ENCODE measurements at places on chromosomes 11 and 22.

DNA sequence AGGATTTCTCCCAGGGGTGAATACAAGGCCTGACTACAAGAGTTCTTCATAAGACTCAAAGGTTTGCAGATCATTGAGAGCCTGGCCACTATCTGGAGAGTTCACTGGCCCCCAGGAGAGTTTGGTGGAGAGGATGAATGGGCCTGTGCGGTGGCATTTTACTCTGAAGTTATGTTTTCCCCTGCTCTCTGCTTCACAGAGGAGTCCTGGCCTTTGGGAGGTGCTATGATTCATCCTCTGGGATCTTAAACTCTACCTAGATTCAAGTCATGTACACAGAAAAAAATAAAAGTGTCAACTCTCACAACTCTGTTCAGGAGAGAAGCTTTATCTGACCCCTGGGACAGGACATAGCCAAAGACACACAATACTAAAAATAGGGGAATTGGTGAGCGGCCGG, 159.1 kb upstream of the CARD18 start:
- H3K27ac ChIP-seq: no peak overlapping the region
- no peak overlapping the region for H3K4me3 ChIP-seq
- no peak for DNase-seq
- H3K36me3 ChIP-seq: no peaks in the 10 kb centered on the region
- H3K27me3 ChIP-seq: no peaks in the 10 kb centered on the region

DNA sequence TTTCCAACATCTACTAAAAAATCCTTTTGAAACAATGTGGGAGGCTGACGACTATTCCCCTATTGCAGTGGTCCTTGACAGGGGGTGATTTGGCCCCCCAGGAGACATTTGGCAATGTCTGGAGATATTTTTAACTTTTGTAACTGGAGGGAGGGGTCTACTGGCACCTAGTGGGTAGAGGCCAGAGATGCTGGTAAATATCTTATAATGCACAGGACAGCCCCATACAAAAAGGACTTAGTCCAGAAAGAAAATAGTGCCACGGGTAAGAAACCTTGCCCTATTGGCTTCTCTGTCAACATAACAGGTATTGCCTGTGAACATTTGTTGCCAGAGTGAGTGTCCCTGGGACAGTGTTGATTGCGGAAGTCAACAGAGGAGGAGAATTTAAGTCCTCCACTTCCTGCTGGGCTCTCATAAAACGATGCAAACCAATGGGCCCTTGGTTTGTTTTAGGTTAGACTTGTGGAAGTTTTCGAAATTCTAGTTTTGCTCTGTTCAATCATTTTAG, 101.6 kb downstream of the MAML2 start:
- peaks cover 11% of the 10 kb centered on the region for H3K4me1 ChIP-seq
- DNase-seq: no peak
- no peak overlapping the region for H3K27ac ChIP-seq

- no peak overlapping the region for H3K4me3 ChIP-seq
- H3K4me1 ChIP-seq: no peaks in the 10 kb centered on the region
- no peaks in the 10 kb centered on the region for H3K27me3 ChIP-seq
- H3K27ac ChIP-seq: no peak overlapping the region
- peaks cover 9% of the 10 kb centered on the region for H3K36me3 ChIP-seq
- DNase-seq: no peak
Observed at GRCh38 chr11:7642747-7643146, 30.6 kb downstream of the CYB5R2 start.

DNA sequence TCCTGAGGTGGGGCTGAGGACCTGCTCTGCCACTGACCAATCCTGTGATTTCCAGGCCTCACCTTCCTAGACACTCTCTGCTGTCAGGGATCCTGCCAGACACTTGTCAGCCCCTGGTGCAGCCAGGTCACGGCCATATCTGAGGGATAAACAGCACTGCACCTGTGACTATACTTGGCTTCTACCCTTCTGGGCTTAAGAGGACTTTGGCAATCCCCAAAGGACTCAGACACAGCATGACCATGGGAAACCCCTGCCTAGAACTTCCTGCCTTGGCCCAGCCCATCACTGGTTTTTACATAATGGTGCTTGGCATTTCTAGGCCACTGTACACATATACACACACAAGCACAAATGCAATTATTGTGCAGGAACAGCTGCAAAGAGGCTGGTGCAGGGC, 11.6 kb upstream of the OLFML1 start:
- H3K4me3 ChIP-seq: no peak overlapping the region
- no peaks in the 10 kb centered on the region for H3K36me3 ChIP-seq
- H3K27ac ChIP-seq: no peak overlapping the region
- H3K4me1 ChIP-seq: no peaks in the 10 kb centered on the region

- H3K4me1 ChIP-seq: peaks cover 3% of the 10 kb centered on the region
- no peaks in the 10 kb centered on the region for H3K36me3 ChIP-seq
- no peak for DNase-seq
- no peak overlapping the region for H3K4me3 ChIP-seq
- peak overlapping the region; percentile 12 for H3K27ac ChIP-seq
Observed at GRCh38 chr11:60367009-60367408, 11.3 kb upstream of the MS4A7 start.

DNA sequence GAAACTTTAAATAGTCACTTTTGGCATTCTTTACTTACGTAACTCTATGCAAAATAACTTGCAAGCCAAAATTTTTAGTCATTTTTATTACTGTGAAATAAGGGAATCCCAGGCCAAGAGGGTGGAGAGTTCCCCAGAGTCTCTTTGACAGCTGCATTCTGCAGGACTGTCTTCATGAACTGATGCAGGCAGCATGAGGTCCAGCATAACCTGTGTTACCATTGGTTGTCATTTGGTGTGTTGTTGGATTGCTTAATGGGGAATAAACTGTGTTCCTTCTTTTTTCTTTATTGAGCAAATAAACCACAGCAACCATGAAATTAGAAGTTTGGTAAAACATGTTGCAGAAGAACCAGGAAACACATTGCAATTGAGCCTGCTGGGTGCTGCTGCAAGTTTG, 24.6 kb downstream of the MMP27 start:
- no peak overlapping the region for H3K27ac ChIP-seq
- no peak overlapping the region for H3K4me3 ChIP-seq
- no peaks in the 10 kb centered on the region for H3K4me1 ChIP-seq
- no peaks in the 10 kb centered on the region for H3K36me3 ChIP-seq

DNA sequence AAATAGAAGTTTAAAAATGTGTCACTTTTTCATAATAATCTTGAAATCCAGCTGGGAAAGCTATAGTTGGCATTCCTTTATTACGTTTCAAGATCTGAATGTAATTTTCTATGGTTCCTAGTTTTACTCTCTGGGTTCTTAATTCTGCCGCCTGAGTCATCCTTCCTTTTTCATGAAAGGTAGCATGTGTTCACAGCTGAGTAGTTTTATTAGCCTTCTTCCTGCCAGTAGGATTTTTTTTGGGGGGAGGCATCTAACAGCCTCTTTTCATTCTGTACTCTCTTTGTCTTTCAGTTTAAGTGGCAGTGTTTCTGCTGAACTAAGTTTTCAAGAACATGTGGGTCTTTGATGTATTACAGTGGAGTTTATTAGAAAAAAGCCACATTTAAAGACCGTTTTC, 36.5 kb downstream of the OR2AG2 start:
- peak overlapping the region; percentile 24 for H3K27ac ChIP-seq
- peaks cover 24% of the 10 kb centered on the region for H3K4me1 ChIP-seq
- no peak overlapping the region for H3K4me3 ChIP-seq
- no peak for DNase-seq
- H3K36me3 ChIP-seq: peaks cover 38% of the 10 kb centered on the region

DNA sequence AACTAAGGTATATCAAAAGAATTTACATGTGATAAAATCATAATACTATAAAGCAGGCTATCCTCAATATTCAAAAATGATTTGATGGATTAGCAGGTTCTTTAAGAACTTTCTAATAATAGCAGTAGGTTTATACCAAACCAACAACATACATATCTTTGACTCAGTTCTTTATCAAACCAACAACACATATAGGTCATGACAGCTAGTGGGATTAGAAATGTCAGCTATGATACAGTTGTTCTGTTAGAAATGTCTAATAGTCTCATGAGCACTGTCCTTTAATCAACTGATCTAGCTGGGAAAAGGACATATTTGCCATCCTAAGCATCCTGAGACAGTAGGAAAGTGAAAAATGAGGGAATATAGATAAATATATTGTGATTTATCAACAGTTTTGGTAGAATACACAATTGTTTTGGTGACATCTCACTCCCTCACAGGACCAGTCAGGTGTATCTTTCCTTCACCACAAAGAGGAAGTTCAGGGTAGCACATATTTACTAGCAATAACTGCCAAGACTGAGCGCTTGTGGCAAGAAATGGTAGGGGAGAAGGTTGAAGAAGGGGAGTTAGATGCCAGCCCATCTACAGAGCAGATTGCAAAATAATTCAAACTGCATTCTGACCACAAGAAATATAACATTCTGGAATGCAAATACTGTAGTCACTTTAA, 90.8 kb upstream of the APOA1 start:
- peak overlapping the region; percentile 95 for H3K27ac ChIP-seq
- no peaks in the 10 kb centered on the region for H3K27me3 ChIP-seq
- peaks cover 3% of the 10 kb centered on the region for H3K36me3 ChIP-seq
- no peak for DNase-seq

DNA sequence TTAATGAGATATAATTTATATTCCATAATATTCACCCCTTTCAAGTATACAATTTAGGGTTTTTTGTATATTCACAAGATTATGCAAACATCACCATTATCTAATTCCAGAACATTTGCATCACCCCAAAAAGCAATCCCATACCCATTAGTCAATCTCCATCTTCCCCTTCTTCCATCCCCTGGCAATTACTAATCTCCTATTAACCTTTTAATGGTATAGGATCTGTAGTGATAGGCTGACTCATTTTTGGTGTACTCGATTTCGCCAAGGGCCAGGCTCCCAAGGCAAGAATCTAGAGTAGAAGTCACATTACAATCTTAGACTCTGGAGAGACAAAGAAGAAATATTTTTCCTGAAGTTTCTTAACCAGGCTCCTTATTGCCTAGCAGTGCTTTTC, 113.4 kb downstream of the GAB2 start:
- H3K27me3 ChIP-seq: no peaks in the 10 kb centered on the region
- no peak for DNase-seq
- H3K27ac ChIP-seq: no peak overlapping the region
- no peaks in the 10 kb centered on the region for H3K36me3 ChIP-seq
- H3K4me1 ChIP-seq: no peaks in the 10 kb centered on the region

- no peaks in the 10 kb centered on the region for H3K36me3 ChIP-seq
- H3K27ac ChIP-seq: no peak overlapping the region
- no peak overlapping the region for H3K4me3 ChIP-seq
- no peaks in the 10 kb centered on the region for H3K27me3 ChIP-seq
Observed at GRCh38 chr11:16982809-16983208, 31.4 kb downstream of the PLEKHA7 start.

DNA sequence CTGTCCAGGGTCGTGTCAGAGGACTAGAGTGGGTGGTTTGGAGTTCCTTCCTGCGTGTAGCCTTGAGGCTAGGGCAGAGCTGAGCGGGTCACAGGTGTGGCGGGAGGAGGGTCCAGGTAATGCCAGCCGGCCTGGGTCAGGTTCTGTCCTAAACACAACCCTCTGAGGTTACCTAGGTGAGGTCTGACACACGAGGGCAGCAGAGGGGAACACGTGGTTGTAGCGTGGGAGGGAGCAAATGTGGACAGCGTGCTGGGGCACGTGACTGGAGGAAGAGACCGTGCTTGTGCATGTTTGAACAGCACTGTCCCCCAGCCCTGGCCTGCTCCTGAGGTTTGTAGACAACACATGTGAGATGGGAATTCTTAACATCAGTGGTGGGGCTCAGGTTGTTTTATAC, 13.1 kb downstream of the MOV10L1 start:
- no peak for DNase-seq
- peaks cover 24% of the 10 kb centered on the region for H3K4me1 ChIP-seq
- H3K36me3 ChIP-seq: no peaks in the 10 kb centered on the region
- H3K4me3 ChIP-seq: no peak overlapping the region

DNA sequence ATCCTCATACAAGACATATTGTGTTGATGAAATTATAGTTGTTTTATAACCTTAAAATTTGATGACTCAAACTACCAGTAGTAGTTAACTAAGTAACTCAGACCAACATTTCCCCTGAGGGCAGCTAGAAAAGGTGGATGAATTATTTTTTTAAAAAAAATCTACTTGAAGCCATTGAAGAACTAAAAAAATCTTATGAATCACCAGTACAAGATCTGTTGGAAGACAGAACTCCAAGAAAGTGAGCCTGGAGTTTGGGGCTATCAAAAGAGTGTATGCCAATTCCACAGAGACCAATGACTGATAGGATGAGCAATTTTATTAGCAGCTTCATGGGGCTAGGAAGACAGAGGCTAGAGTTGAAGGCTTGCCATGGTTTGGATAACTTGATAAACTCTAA, 72.4 kb downstream of the CYP2R1 start:
- H3K36me3 ChIP-seq: peaks cover 3% of the 10 kb centered on the region
- no peaks in the 10 kb centered on the region for H3K4me1 ChIP-seq
- no peak overlapping the region for H3K27ac ChIP-seq
- no peak for DNase-seq
- no peak overlapping the region for H3K4me3 ChIP-seq

- DNase-seq: no peak
- no peak overlapping the region for H3K4me3 ChIP-seq
- no peaks in the 10 kb centered on the region for H3K36me3 ChIP-seq
- no peaks in the 10 kb centered on the region for H3K4me1 ChIP-seq
- no peak overlapping the region for H3K27ac ChIP-seq
- no peaks in the 10 kb centered on the region for H3K27me3 ChIP-seq
Observed at GRCh38 chr11:42237701-42238235, 778.3 kb upstream of the LRRC4C start.

DNA sequence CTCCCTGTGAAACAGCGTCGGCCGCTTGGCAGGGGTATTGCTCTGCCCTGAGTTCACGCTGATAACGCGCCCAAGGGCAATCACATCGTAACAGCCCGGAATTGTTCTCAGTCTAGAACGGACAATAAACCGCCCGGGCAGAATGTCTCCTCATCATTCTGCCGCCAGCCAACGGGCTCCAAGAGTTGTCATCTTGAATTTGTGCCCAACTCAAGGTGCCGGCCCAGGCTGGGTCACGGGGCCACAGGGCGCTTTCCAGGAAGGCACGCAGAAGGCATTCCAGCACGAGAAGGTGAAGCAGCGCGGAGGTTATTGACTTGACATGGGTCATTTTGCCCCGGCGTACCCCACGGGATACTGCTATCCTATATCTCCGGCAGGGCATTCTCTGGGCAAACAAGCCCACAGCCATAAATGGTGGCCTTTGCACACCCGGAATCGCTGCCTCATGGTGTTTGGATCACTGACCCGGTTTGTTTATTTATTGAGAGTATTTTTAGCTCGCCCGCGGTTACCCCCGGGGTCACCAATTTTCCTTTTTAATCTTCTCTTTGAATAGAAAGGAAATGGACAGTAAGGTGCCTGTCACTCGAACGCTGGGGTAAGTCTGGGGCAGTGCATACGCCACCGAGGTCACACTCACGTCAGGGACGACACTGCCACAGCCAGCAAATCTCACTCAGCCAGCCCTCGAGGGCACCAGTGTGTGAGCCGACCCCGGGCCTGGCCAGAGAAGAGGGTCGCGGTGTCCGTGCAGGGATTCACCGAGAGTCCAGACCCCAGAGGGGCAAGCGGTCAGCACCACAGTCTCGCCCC, 72.4 kb upstream of the FGF3 start:
- no peaks in the 10 kb centered on the region for H3K27me3 ChIP-seq
- no peaks in the 10 kb centered on the region for H3K36me3 ChIP-seq
- no peak for DNase-seq
- peaks cover 2% of the 10 kb centered on the region for H3K4me1 ChIP-seq
- no peak overlapping the region for H3K4me3 ChIP-seq
- no peak overlapping the region for H3K27ac ChIP-seq
